ENCODE measurements at places on chromosomes 6 and 20.

- no peaks in the 10 kb centered on the region for H3K4me1 ChIP-seq
- DNase-seq, result no peak
- H3K36me3 ChIP-seq, result no peaks in the 10 kb centered on the region
- no peak overlapping the region for H3K27ac ChIP-seq
These were observed 26.0 kb downstream of the SOBP start for GRCh38 chr6:107515955-107516354.

DNA sequence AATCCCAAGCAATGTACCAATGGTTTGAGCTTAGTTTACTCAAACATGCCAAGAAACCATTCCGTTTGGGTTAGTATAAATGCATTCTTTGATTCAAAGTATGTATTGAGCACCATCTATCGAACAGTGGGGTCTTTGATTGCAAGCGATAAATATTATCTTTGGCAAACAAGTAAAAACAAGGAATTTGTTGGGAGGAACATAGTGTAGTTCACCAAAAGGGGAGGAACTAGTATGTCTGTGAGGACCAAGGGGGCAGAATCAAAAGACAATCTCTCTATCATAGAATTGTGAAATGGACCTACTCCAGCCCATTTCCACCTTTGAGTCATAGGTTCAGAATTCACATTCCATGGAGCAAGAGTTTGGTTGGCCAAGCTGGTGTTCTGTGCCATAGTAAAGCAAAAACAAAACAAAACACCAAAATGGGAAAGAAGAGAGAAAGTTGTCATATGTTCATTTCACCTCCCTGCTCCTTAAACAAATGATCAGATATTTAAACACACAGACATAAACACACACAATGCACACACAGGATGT is 266.0 kb downstream of the TSHZ2 start:
- no peak overlapping the region for H3K4me3 ChIP-seq
- H3K36me3 ChIP-seq, result no peaks in the 10 kb centered on the region
- DNase-seq, result no peak
- no peaks in the 10 kb centered on the region for H3K4me1 ChIP-seq

DNA sequence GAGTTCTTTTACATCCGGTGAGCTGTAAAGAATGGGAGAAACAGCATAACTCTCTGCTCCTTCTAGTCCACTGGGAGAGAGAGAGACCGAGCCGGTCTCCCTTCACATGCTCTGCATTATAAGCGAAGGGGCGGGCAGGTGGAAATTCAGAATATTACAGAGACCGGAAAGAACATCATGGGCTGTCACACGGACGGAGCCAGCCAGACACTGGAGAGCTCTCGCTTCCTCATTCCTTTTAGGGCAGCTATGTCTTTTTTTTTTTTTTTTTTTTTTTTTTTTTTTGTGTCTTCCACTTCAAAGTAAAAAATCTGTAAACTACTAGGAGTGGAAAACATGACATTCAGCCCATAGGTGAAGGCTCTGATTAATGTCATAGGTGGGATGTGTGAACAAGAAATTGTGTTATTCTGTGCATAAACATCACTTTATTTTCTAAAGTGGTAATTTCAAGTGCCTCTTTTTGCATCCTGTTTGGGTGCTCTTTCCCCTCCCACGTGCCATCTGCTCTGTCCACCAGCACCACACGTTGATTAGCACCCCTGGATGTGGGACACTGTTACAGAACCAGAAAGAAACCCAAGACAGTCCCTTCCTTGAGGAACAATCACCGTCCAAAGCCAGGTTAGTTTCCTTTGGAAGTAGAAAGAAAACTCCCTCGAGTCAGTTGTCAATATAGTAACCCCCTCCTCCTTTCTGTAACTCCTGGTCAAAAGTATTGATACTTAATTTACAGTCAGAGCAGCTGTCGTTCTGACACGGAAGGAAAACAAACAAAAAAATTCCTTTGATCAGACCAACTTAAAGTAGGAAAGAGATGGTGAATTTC is at the start of gene TAGAP:
TSS of gene TAGAP (minus strand) at position 93 of the 829 bp plus-strand sequence. CDS start 845 bp downstream, outside the sequence.
- peak; percentile 79 for DNase-seq
- H3K36me3 ChIP-seq, result peaks cover 55% of the 10 kb centered on the region
- H3K4me3 ChIP-seq, result peak within 1 kb of the TSS; percentile 98

DNA sequence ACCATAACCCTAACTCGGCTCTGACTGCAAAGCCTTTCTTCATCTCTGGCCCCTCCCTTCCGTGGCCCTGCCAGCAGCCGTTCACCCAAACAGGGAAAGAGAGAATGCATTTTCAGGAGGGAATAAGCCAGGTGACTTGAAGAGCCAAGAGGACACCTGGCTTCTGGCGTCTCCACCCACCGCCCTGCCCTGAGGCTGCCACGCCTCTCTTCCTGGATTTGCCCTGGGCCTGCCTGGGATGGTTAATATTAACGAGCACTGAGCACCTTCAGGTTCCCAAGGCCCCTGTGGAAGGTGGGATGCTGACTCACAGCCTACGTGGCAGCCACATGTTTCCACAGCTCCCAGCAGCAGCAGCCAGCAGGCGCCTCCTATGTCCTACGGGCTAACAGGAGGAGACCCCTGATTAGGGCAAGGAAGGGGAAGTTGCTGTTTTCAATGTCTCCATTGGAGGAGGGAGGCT is 138.0 kb upstream of the RREB1 start:
- H3K36me3 ChIP-seq, result no peaks in the 10 kb centered on the region
- no peak overlapping the region for H3K27ac ChIP-seq
- H3K27me3 ChIP-seq, result peaks cover 39% of the 10 kb centered on the region
- H3K4me3 ChIP-seq, result no peak overlapping the region

GRCh38 chr6:38161331-38161730 is 341.8 kb downstream of the ZFAND3 start:
- peaks cover 17% of the 10 kb centered on the region for H3K36me3 ChIP-seq
- DNase-seq, result no peak
- no peak overlapping the region for H3K27ac ChIP-seq
- H3K4me3 ChIP-seq, result no peak overlapping the region
- H3K4me1 ChIP-seq, result peaks cover 13% of the 10 kb centered on the region

- no peak within 1 kb of the TSS for H3K27ac ChIP-seq
- no peaks in the 10 kb centered on the region for H3K4me1 ChIP-seq
- no peaks in the 10 kb centered on the region for H3K36me3 ChIP-seq
- H3K4me3 ChIP-seq, result no peak within 1 kb of the TSS
- DNase-seq, result no peak
These were observed at the start of gene MCHR2 for GRCh38 chr6:99993533-99994251. TSS of gene MCHR2 (minus strand) at chr6:99994223. CDS start at chr6:99956147, 38,076 bp downstream.

DNA sequence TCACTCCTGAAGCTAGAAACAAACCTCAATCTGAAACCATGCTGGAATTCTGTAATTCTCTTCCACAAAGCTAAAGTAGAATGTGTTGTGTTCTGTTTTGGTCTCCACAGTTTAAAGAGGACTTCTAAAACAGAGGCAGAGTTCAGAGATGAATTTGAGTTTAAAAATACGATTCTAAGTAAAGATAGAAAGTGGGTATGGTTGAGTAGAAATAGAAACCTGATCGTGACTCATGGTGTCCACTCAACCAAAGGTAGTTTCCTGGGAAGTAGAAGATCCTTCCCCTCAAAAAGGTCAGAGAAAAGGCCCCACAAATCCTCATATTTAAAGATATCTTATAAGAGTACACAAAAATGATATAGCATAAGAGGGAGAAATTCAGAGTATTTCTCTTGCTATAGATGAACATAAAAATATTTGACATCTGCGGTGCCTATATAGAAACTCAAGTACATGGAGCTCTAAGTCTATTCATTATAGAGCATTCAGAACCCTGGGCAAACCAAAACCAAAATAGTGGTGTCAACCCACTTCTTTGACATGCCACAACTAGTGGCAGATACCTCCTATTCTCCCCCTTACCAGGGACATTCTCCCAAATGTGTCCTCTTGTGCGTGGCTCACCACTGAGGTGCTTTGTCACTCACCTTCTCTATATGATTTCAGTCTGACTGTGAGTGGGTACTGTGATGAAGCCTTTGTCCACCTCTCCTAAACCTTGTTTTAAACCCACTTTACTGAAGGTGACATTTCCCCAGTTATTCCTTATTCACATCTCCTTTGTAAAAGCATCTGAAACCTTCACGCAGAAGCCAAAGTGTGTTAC is 84.5 kb downstream of the PLCB1 start:
- H3K36me3 ChIP-seq, result peaks cover 2% of the 10 kb centered on the region
- no peaks in the 10 kb centered on the region for H3K27me3 ChIP-seq
- H3K4me3 ChIP-seq, result no peak overlapping the region
- H3K27ac ChIP-seq, result no peak overlapping the region
- DNase-seq, result no peak

DNA sequence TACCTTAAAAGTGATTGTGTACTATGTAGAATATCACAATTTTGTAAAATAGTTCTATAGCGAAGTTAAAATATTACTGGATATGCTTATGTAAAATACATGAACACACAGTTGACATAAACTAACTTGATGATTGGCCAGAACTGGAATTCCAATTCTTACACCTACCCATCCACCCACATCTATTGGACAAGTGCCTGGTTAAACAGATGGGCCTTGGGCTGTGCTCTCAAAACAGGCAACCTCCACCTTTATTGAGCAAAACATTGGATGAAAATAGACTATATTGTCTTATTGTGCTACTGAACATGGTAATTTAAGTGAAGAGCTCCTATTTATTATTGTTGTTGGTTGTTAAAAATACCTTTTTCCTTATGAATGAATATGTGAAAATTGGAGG is 154.0 kb upstream of the FLRT3 start:
- H3K27me3 ChIP-seq, result no peaks in the 10 kb centered on the region
- H3K4me3 ChIP-seq, result no peak overlapping the region
- H3K36me3 ChIP-seq, result no peaks in the 10 kb centered on the region
- DNase-seq, result no peak
- H3K27ac ChIP-seq, result no peak overlapping the region
- no peaks in the 10 kb centered on the region for H3K4me1 ChIP-seq

GRCh38 chr20:38162878-38163875 is 1.9 kb downstream of the TGM2 start:
- no peaks in the 10 kb centered on the region for H3K36me3 ChIP-seq
- H3K27ac ChIP-seq, result no peak overlapping the region
- H3K27me3 ChIP-seq, result peaks cover 14% of the 10 kb centered on the region
- no peak overlapping the region for H3K4me3 ChIP-seq
- H3K4me1 ChIP-seq, result peaks cover 6% of the 10 kb centered on the region

DNA sequence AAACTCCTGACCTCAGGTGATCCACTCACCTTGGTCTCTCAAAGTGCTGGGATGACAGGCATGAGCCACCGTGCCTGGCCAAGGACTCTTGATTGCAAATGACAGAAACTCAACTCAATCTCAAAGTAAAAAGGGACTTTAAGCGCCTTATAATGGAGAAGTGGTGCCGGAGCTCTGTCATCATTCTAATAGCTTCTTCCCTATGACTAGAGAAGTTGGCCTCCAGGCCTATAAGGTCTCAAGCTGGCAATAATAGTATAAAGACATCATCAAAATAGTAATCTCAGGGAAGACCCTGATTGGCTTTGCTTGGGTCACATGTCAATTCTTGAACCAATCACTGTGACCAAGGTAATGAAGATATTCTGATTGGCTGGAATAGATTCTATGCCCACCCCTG is 8.5 kb upstream of the KIAA1755 start:
- H3K27me3 ChIP-seq, result peaks cover 37% of the 10 kb centered on the region
- H3K27ac ChIP-seq, result no peak overlapping the region
- DNase-seq, result no peak
- no peaks in the 10 kb centered on the region for H3K36me3 ChIP-seq

- peak; percentile 21 for DNase-seq
- H3K36me3 ChIP-seq, result peaks cover 92% of the 10 kb centered on the region
- peak overlapping the region; percentile 79 for H3K4me3 ChIP-seq
- H3K27me3 ChIP-seq, result no peaks in the 10 kb centered on the region
These were observed 2.7 kb downstream of the TNFAIP3 start for GRCh38 chr6:137869549-137870307.

GRCh38 chr6:3119040-3119723 is 671 bp downstream of the BPHL start:
- H3K36me3 ChIP-seq, result peaks cover 8% of the 10 kb centered on the region
- H3K4me3 ChIP-seq, result peak overlapping the region; percentile 89
- H3K27me3 ChIP-seq, result no peaks in the 10 kb centered on the region
- peak overlapping the region; percentile 97 for H3K27ac ChIP-seq
- H3K4me1 ChIP-seq, result peaks cover 15% of the 10 kb centered on the region

DNA sequence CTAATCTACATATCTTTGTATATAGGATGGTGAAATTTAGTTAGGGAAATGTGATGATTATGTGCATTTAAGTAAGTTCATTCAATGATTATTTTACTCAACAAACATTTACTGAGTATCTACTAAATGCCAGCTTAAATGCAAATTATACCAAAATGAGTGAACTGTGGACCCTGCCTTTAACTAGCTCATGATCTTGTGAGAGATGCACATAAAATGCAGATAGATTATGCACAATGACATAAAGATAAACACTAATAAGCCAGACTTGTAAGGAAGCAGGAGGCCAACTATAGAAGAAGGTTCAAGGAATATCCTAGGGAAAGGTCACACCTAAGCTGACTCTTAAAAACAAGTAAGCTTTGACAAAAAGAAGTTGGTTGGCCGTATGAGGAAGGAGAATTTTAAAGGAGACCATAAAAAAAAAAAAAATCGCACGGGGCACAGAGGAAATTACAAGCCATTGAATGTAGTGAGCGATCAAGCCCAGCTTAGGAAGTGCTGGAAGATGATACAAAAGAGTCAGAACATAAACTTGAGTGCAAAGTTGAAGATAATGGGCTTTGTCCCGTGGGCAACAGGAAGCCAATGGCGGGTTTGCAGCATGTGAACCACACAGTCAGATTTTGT is 107.9 kb downstream of the NRSN1 start:
- no peak overlapping the region for H3K27ac ChIP-seq
- peaks cover 32% of the 10 kb centered on the region for H3K27me3 ChIP-seq
- no peak for DNase-seq
- H3K36me3 ChIP-seq, result peaks cover 10% of the 10 kb centered on the region

GRCh38 chr6:140174524-140174923 is 800.1 kb upstream of the CITED2 start:
- H3K4me1 ChIP-seq, result no peaks in the 10 kb centered on the region
- peaks cover 6% of the 10 kb centered on the region for H3K27me3 ChIP-seq
- no peak overlapping the region for H3K4me3 ChIP-seq
- DNase-seq, result no peak

- no peaks in the 10 kb centered on the region for H3K4me1 ChIP-seq
- H3K27me3 ChIP-seq, result peaks cover 9% of the 10 kb centered on the region
- no peaks in the 10 kb centered on the region for H3K36me3 ChIP-seq
- DNase-seq, result no peak
These were observed 33.1 kb downstream of the PXDC1 start for GRCh38 chr6:3718407-3718806.
